A172 (cell line): ENCODE measurements at places on chromosomes 7 and 10. TPM values are rescaled to one million over a fixed set of nuclear protein-coding genes. Genes with fewer than 3 reads are reported as not detected.

GRB10 gene
- 21.4 and 23.1 TPM in 2 replicates for total RNA-seq

RNF148 gene
- not detected in 2 replicates for total RNA-seq

FBH1 gene
- total RNA-seq: 79.0 and 90.1 TPM in 2 replicates

MINDY3 gene
- total RNA-seq: 18.6 and 18.7 TPM in 2 replicates

SHTN1 gene
- total RNA-seq: 5.6 and 7.7 TPM in 2 replicates

ZNF488 gene
- 2.6 and 3.6 TPM in 2 replicates for total RNA-seq

IGFBP3 gene
- 62.0 and 81.7 TPM in 2 replicates for total RNA-seq

AGBL3 gene
- 0.07 and 1.9 TPM in 2 replicates for total RNA-seq

ZCWPW1 gene
- 2.9 and 3.7 TPM in 2 replicates for total RNA-seq

DNA sequence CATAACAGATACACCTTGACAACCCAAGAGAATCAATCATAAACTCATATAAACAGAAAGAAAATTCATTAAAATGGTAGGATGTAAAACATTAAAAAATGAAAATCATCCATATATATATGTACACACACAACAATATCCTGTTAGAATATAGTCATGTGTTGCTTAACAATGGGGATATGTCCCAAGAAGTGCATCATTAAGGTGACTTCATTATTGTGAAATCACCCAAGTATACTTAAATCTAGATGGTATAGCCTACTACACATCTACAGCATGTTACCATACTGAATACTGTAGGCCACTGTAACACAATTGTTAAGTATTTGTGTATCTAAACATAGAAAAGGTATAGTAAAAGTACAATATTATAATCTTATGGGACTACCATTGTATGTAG, 115.8 kb upstream of the TMEM168 start:
- DNase-seq: no peak

- DNase-seq: peak; percentile 70
Observed at GRCh38 chr10:104350127-104350635, 3.5 kb upstream of the CFAP58 start.

DNA sequence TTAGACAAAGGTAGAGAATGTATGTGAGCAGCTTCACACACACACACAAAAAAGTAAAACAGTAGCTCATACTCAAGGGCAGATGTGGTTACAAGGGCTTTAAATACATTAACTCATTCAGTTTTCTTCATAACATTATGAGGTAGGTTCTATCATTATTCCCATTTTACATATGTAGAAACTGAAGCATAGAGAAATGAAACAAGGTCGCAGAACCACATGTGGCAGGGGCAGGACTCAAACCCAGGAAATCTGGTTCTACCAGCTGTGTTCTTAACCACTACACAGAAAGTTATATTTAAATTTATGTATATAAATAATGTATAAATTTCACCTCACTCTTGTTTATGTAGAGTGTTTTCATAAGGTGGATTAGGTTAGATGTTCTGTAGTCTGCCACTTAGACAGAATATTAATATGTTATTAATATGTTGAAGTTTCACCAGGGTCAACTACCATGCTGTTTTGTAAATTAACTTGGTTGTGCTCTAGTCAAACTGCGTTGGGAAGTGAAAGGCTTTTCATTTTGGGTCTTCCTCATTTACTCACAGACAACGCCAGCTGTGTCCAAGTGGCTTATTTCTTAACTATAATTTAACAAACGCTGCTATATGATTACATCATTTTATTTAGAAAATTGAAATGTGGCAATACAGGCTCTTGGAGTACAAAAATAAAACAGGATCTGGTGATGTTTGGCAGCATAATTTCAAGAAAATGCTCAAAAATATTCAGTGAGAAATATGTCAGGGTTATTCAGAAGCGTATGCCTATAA, 138.4 kb downstream of the MDFIC start:
- DNase-seq: no peak

GRCh38 chr7:106480616-106481031, 180.3 kb downstream of the CCDC71L start:
- no peak for DNase-seq

GRCh38 chr10:73908853-73909539, 1.9 kb upstream of the PLAU start:
- peak; percentile 99 for DNase-seq

DNA sequence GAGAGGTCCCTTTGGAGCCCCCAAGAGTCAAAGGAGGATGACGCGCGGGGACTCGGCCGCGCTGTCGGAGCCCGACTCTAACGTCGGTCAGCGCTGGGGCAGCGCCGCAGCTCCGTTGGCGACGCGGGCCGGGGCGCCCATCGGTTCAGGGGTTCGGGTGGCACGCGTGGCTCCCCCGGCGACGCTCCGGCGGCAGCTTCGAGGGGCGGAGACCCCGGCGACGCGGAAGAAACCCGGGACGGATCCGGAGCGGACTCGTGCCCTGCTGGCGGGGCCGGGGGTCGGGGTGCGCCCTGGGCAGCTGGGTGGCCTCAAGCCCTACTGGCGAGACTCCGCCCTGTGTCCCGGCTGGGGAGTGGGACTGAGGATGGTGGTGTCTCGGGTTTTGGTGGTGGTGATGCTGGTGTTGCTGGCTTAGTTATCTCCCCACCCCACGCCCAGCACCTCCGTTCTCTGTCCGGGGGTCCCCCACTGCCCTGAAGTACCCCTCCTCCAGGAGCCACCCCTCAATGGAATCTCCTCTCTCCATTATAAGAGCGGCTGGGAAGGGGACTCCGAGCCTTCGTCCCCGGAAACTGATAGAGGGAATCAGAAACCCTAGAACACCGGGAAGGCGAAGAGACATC, at the start of gene NAT16:
Gene NAT16 (minus strand): TSS at position 164 of the 626 bp plus-strand sequence. CDS start 5,486 bp downstream, outside the sequence.
- no peak for DNase-seq

DNA sequence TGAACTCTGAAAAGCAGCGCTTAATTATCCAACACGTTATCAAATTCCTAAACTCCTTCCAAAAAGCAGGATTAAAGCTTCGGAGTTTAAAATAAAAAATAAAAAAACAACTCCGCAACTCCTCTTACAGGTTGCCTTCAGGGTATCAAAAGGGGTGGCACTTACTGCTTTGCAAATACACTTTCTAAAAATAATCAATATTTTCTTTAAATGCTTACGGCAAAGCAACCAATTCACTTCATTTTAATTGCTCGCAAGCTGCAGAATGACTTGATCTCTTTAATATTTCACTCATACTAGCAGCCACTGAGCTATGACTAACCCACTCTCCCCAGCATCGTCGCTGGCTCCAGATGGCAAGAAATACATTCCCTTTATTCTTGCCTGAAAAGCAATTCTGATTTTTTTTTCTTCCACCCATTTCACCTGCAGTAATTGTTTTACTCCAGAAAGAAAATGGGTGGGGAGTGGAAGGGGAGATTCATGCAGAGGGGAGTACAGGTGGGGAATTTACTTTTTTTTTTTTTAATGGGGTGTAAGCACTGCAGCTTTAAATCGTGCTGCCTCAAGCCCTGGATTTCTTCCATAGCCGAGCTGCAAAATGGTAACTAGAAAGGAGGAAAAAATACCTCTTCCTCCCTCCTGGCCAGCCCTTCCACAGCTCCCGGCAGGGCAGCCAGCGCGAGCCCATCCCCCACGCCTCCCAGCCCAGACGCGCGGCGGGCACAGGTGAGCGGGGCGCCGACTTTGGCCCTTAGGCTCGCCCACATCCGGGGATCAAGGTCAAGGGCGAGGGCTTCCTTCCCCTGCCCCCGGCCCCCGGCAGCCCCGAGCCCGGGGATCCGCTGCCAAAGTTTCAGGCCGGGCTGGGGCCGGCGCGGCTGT, 54.2 kb upstream of the FHIP2A start:
- DNase-seq: peak; percentile 21

DNA sequence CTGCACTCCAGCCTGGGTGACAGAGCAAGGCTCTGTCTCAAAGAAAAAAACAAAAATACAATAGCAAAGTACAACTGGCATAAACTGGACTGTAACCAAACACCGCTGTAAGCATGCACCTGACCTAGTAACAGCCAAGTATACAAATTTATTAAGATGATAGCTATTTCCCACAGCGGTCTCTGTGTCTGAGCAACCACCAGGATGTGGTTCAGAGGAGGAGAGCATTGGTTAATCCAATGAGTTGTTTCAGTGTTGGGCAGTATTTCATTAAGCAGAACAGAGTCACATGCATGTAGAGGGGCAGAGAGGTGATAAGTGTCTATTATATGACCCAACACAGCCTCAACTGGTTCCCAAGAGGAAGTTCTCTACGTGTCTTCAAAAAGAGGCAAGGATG, 4.0 kb downstream of the SLC16A12 start:
- DNase-seq: no peak

- DNase-seq: no peak
Observed at GRCh38 chr10:97011397-97011796, 174.4 kb downstream of the SLIT1 start.

DNA sequence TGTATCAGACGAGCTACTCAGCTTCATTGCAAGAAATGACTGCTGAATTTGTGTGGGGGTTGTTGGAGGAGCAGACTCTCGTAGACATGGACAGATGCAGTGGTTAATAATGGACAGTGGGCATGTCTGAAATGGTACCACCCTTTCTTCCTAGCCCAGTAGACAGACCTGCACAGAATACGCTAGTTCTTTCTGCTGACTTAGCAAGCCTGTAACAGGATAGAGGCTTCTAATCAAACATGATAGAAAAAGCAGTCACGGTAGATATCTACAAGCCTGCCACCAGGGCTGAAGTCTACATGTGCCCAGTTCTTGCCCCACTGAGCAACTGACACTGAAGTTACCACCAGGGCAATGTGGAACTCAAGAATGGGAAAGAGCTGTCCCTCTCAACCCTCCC, 188.0 kb downstream of the FANK1 start:
- no peak for DNase-seq

DNA sequence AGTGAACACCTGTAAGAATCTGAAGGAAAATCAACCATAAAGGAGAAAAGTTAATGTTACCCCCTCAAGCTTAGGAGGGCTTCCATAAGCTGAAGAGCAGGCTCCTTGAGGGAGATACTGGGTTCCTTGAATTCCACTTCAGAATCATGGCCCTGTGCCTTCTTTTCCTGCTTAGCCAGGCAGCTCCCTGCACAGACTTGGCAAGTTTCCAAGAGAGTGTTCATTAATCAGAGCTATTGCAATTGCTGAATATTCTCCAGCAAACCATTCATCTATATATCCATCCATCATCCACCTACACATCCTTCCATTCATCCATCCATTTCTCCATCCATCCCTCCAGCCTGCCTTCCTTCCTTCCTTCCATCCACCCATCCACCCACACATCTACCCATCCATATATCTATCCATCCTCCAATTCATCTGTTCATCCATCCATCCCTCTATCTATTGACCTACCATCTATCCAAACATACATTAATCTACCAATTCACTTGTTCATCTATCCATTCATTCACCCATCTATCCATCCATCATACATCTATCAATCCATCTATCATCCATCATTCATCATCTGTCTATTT, 574.4 kb downstream of the PTPRN2 start:
- no peak for DNase-seq

- no peak for DNase-seq
Observed at GRCh38 chr7:121397361-121397760, 1.3 kb upstream of the FAM3C start.

- peak; percentile 22 for DNase-seq
Observed at GRCh38 chr7:21603972-21604749, 61.3 kb downstream of the DNAH11 start.

- no peak for DNase-seq
Observed at GRCh38 chr7:78284945-78285344, 486.4 kb downstream of the PHTF2 start.

DNA sequence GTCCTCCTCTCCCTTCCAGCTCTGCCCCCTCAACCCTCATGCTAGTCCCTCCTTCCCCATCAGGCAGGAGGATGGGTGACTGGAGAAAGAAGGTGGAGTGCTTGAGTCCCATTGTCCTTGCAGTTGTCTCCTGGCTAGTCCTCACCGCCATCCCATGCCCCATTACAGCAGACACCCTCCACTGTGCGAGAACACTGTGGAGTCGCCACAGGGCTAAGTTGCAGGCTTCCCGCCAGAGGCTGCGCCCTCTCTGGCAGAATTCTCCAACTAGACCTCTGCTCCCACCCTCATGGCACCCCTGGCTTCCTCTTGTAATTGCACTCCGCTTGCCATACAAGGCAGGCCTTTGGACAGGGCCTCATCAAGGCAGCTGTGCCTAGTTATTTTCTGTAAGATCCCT, 3.1 kb downstream of the GIMAP2 start:
- DNase-seq: no peak

- no peak for DNase-seq
Observed at GRCh38 chr7:49695971-49696370, 77.5 kb upstream of the VWC2 start.

DNA sequence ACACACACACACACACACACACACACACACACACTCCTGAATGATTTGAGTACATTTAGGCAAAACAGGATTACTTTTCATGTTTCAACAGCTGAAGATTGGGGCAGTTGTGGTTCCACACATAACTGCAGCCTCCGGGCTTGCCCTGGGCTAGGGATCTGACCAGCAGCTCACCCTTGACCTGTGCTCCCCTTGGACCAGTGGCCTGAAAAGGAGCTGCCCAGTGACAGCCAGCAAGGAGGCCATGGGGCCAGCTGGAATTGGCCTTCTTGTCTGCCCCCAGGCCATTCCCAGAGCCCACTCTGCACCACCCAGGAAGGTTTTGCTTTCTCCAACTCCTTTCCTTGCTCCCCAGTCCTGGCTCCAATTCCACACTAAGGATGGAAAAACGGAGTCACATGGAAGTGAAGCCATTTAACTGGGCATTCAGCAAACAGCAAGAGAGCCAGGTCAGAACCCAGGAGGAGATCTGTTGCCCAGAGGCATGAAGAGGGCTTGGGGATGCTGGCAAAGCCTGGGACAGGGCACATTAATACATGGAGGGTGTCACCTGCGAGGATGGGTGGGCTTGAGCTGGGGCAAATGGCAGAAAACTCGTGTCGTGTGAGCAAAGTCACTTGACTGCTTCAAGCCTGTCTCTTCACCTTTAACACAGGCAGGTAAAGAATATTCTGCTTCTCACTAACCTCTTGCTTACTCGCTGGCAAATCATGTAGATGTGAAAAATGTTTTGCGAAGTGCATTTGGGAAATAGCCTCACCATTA, 61.5 kb upstream of the GDF10 start:
- no peak for DNase-seq

GRCh38 chr10:75527542-75527941, 96.1 kb downstream of the LRMDA start:
- DNase-seq: no peak
